ENCODE measurements at places on chromosomes 2 and 18. TPM values are rescaled to one million over a fixed set of nuclear protein-coding genes. Genes with fewer than 3 reads are reported as not detected.

- H3K27me3 ChIP-seq: no peaks in the 10 kb centered on the region
- H3K4me3 ChIP-seq: no peak overlapping the region
- no peaks in the 10 kb centered on the region for H3K36me3 ChIP-seq
- peaks cover 6% of the 10 kb centered on the region for H3K4me1 ChIP-seq
Observed at GRCh38 chr2:188473306-188473705, 181.6 kb downstream of the GULP1 start.

The EN1 gene
- total RNA-seq: 0.29 TPM

The ATOH8 gene
- total RNA-seq: 18.6 TPM

The LIMS2 gene
- total RNA-seq: 14.8 TPM

DNA sequence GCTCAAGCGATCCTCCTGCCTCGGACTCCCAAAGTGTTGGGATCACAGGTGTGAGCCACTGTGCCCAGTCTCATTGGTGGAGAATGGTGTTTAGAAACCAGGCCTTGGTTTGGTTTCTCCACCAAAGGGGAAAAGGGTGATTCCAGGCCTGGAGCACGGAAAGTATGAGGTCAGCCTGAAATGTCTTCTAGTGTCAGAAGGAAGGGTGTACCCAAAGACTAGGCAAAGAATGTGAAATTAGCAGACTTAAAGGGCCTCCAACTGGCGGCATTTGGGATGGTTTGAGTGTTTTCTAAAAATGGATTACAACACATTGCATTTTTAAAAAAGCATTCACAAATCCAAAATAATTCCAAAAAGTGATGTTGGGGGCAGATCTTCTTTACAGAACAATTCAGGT is 139.6 kb downstream of the SH3BP4 start:
- no peaks in the 10 kb centered on the region for H3K4me1 ChIP-seq
- DNase-seq: no peak
- H3K4me3 ChIP-seq: no peak overlapping the region
- peaks cover 4% of the 10 kb centered on the region for H3K27me3 ChIP-seq
- no peak overlapping the region for H3K27ac ChIP-seq

All from osteoblast (primary cell).